ENCODE measurements at places on chromosomes 12 and 14.

GRCh38 chr14:99626041-99626648, 18.8 kb upstream of the HHIPL1 start:
- no peak for DNase-seq

- no peak for DNase-seq
These were observed 7.8 kb upstream of the EP400 start for GRCh38 chr12:131941987-131942341.

- DNase-seq = no peak
These were observed 44.3 kb downstream of the SPRING1 start for GRCh38 chr12:116693286-116694227.

DNA sequence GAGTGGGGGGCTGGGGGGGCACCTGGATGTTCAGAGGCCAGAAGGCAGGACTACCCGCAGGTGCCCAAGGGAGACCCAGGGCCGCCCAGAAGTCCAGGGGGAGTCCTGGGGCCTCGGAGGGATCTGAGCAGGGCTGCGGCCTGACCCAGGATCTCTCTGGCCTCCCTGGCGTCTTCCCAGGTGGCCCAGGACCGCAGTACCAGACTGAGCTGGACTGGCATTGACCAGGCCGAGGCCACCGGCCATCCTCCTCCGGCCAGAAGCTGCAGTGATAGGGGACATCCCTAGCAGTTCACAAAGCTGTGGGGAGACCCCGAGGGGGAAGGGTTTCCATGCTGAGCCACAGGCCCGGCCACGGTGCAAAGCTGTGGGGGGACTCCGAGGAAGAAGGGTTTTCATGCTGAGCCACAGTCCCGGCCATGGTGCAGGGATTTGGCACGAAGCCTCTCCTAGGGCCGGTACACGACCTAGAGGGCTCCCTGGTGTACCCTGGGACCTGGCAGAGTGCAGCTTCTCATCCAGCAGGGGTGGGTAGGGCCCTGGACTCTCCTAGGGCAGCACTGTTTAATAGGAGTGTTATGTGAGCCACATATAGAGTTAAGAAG, 24.4 kb downstream of the FBRSL1 start:
- no peak for DNase-seq

DNA sequence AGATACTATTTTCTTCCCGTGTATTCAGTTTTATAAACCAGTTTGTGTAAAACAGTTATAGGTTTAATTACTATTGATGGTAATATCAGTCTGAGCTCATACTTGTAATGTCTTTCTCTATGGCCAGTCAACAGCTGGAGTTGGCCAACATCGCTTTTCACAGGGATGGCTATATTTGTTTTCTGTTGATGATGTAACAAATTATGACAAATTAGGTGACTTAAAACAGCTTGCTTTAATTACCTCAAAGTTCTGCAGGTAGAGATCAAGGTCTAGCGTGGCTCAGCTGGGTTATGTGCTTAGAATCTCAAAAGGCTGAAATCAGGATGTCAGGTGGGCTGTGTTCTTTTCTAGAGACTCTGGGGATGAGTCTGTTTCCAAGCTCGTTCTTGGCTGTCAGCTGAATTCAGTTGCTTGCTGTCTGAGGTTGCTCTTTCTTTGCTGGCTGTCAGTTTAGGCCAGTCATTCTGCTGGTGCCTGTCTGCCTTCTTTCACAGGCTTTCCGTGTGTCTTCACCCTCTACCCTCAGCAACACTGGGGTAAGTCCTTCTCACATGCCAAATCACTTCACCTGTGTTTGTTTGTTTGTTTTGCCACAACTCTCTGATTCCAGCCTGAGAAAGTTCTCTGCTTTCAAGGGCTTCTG, 370.2 kb upstream of the E2F7 start:
- DNase-seq = no peak

DNA sequence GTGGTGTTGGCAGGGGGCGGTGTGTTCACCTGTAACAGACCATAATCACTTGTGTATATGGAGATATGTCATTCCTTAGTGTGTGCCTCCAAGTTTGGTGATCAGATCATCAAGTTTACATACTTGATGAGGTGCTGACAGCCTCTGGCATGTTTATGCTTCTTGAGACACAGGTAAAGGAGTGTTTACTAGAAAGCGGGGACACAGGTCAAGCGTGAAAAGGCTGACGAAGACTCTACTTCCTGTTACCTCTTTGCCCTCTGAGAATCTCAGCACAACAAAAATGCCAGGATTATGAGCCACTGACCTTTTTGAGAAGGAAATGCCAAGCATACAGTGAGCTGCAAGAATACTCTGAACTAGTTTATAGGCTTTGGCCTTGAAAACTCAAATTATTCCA, 29.6 kb downstream of the PRDM4 start:
- no peak for DNase-seq

Data from stimulated activated CD8-positive, alpha-beta memory T cell treated with anti-CD3 and anti-CD28 coated beads, Interleukin-7, amount 100 ng/mL, for 24 hours (primary cell).